ENCODE measurements at places on chromosomes 12 and 14. TPM values are rescaled to one million over a fixed set of nuclear protein-coding genes. Genes with fewer than 3 reads are reported as not detected.

DNA sequence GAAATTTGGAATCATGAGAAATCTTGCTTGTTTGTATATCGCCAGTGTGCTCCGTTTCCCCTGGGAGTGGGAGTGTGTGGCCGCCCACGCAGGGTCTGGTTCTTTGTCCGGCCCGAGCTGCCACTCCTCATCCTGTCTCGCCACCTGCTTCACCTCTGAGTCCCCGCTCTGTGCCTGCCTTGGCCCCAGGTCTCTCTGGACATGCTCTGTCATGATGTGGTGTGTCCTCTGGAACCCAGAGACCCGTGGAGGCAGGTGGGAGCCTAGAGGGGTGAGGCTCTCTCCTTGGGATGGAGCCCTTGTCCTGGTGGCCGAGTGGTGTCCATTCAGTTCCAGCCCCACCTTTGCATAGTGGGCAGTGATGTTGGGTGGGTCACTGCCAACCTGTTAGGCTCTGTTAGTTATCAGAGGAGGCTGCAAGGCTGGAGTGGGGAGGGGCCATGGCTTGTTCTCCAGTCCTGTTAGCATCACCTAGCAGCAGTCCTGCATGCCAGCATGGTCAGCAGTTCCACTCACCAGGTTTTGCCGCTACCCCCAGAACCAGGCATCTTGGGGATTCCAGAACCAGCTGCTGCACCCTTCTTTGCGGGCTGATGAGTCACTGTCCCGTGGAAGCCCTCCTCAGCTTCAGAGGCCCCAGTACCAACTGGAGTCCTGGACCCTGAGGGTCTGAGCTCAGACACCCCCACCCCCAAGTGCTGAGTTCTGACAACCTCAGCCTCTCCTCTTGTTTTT is 76.5 kb downstream of the EP400 start:
- DNase-seq = no peak

CCDC196 gene
- total RNA-seq = not detected

OVCH1 gene
- total RNA-seq = not detected

DNA sequence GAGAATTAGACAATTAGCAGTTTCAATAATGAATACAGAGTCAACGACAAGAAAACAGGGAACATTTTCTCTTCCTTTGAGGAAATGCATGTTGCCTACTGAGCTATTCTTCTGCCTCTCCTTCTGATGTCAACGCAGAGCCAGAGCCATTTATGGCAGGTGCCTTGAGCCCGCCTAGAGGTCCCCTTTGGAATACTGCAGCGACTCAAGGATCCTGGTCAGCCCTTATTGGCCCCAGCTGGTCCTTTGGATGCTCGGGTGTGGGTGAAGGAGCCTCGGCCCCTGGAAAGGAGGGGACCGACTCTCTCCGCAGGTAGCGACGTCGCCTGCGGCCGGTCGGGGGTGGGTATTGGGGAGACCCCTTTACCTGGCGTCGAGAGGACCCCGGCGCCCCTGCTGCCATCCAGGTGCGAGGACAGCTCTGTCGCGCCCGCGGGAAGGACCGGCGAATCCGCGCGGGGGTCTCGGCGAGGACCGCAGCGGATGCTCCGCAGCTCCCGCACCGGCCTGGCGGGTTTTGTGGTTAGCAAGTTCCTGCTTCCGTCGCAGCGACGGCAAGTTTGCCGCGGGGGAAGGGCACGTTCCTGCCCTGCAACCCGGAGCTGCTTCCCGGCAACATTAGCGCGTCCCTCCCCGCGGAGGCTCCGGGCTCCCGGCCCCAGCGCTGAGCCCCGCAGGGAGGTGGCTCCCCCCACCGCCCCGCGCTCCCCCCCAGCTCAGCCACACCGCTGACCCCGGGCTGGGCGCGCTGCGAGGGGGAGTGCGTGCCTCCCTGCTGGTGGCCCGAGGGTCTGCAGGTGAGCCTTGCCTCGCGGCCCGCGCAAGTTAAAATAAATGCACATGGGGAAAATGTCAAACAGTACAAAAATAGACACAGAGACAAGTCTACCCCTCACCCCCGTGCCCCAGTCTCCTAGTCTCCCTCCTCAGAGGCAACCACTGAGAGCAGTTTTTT is at the start of gene MANSC1:
TSS of gene MANSC1 (minus strand) at position 532 of the 955 bp plus-strand sequence. CDS start 6,928 bp downstream, outside the sequence.
- peak; percentile 69 for DNase-seq

Measured in glutamatergic neuron (in vitro differentiated cells).